ENCODE measurements at places on chromosomes 2 and 18.
A peak's percentile ranks its signal among the peaks of the same experiment; 100 is the strongest.

GRCh38 chr2:169069341-169069740, at the start of gene DHRS9:
Gene DHRS9 (plus strand): TSS chr2:169069563. CDS start chr2:169081582, 12,019 bp downstream.
- DNase-seq = peak; percentile 44

DNA sequence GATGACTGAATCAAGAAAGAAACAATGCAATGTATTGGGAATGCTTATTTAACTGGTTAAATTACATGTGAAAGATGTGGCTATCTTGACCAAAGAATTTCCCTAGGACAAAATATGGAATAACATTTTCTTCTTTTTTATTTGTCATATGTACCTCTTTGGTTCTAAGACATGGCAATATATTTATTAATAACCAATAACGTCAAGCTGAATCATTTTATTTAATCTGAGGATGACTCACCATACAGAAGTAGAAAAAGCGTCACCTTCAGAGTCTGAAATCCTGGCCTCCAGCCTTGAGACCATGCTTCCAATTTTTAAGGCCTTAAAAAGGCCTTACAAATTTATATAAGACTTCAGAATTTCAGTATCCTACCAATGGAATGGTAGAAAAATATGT, 1464.9 kb downstream of the SUCLG1 start:
- DNase-seq = no peak

DNA sequence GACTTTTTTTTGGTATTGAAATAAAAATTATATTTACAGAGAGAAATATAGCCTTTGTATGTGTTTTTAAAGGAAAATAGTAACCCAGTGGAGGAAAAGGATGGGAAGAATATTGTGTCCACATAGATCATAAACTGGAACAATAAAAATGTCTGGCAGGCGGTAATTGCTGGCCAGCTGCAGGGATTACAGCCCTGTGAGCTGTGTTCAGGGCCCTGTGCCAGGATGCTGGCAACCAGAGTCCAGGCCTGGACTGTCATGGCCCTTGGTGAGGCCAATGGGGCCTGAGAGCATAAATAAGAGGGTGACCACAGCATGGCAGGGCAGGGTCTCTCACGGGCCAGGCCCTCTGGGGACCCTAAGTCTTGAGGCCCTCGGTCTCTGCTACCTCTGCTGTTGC, 171.2 kb downstream of the ACOXL start:
- no peak for DNase-seq

DNA sequence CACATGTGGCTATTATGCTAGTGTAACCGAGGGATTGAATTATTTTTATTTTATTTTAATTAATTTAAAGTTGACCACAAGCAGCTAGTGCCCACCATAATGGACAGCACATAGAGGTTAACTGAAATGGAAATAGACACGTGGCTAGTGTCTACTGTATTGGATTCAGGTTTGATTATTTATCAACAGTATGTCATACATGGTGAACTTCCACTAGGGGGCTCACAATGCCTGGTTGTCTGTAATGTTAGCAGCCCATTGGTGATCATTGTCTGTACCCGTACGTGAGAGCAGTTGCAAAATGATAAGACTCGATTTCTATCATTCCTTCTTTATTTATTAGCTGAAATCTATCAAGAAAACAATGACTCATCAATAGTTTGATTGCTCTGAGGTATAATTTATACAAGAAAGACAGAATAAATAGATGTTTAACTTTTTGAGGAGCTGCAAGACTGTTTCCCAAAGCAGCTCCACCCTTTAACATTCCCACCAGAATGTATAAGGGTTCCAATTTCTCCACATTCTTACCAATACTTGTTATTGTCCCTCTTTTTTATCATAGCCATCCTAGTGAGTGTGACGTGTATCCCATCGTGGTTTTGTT, 76.5 kb downstream of the CYBRD1 start:
- peak; percentile 69 for DNase-seq

Data from fibroblast of skin of right biceps (primary cell).